ENCODE measurements at places on chromosomes 11 and 22.

- DNase-seq: no peak
Observed at GRCh38 chr11:65879617-65880016, at the start of gene CTSW. TSS of gene CTSW (plus strand) at chr11:65879837. CDS start at chr11:65879855, 18 bp downstream.

DNA sequence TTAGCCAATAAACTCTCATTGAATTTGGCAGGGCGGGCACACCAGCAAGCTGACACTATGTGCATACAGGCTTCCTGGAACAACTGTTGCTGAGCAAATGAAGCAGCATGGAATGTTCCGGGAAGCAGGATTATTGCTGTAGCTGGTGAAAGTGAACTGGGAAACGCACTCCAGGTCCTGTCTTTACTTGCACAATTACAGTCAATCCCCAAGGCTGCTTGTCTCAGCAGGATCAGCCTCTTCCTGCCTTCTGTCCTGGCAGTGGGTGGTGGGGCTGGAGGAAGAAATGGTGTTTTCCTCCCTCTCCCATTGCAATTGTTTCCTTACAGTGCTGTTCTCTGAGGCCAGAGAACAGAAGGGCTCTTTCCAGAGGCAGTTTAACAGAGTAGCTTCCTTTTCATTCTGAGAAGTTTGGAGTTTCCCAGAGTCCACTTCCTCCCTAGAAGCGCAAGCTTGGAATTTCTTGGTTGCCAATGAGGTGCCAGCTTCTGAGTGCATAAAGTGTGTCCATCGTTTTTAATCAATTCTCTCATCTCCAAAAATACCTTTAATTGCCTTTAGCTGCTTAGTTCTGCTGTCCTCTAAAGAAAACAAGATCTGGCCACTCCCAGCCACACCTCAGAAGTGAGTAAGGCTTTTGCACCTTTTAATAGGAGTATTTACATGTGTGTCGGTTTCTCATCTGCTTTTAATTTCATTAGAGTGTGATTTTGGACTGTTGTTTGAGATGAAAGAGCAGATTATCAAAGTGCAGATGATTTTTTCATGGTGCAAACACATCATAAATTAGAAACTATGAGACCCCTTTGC is 19.9 kb downstream of the CD44 start:
- DNase-seq: no peak

- DNase-seq: no peak
Observed at GRCh38 chr11:68354148-68354872, 41.9 kb downstream of the LRP5 start.

DNA sequence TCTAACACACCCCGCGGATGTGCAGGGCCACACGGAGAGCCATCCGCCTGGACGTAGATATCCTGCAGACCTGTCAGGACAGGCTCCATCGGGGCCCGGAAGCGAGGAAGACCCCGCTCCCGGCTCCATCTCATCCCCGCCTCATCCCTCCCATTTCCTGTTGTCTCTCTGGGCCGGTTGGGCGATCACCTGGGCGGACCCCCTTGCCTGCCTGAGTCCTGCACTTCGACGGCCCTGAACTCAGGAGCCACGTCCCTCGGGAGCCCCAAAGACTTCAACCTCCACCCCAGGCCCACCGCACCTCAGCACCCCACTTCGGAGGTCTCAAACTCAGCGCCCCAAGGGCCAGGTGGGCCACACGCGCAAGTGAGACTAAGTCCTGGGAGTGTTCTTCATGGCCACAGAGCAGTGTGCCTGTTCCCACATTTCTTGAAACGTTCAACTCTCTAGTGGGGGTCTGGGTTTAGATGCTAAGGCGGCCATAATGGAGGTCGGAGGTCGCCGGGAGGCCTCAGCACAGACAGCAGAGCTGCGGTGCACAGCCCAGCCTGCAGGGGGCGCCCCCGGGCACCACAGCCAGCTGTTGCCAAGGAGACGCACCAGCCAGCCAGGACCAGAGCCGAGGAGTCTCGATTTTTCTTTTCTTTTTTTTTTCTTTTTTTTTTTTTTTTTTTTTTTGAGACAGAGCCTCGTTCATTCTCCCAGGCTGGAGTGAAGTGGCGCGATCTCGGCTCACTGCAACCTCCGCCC is 26.0 kb upstream of the FADD start:
- no peak for DNase-seq
